Thyroid gland (tissue), 4 donors: ENCODE measurements at places on chromosomes 3 and 15. TPM values are rescaled to one million over a fixed set of nuclear protein-coding genes. Genes with fewer than 3 reads are reported as not detected.

CCR9 gene
- total RNA-seq, result not detected

DNA sequence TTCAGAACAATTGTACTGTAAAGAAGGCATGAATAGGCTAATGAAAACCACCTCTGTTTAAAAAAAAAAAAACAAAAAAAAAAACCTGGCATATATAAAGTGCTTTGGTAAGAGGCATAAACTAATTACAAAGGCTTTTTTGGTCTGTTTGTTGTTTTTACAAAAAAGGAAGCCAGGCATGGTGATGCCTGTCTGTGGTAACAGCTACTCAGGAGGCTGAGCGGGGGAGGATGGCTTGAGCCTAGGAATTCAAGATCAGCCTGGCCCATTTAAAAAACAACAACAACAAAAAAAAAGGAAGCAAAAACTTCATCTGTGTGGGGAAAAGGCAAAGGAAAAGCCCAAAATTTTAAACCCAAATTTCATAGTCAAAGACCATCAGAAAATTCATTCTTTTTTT lies 47.0 kb downstream of the OSBPL10 start:
- no peaks in the 10 kb centered on the region for H3K27me3 ChIP-seq
- H3K4me3 ChIP-seq, result no peak overlapping the region
- peak; percentile 38 for DNase-seq
- no peaks in the 10 kb centered on the region for H3K4me1 ChIP-seq
- no peak overlapping the region for H3K27ac ChIP-seq

GUCA1C gene
- total RNA-seq, result not detected

COL6A5 gene
- total RNA-seq, result not detected

RETNLB gene
- total RNA-seq, result not detected

GRCh38 chr15:91336687-91337086 lies 236.6 kb downstream of the SV2B start:
- H3K27ac ChIP-seq, result no peak overlapping the region
- no peak for DNase-seq
- no peaks in the 10 kb centered on the region for H3K4me1 ChIP-seq

- H3K27ac ChIP-seq, result no peak overlapping the region
- no peak for DNase-seq
- no peak overlapping the region for H3K4me3 ChIP-seq
Measured at GRCh38 chr15:41914411-41914810, 20.6 kb upstream of the SPTBN5 start.

FGF7 gene
- 111 TPM for total RNA-seq

DNA sequence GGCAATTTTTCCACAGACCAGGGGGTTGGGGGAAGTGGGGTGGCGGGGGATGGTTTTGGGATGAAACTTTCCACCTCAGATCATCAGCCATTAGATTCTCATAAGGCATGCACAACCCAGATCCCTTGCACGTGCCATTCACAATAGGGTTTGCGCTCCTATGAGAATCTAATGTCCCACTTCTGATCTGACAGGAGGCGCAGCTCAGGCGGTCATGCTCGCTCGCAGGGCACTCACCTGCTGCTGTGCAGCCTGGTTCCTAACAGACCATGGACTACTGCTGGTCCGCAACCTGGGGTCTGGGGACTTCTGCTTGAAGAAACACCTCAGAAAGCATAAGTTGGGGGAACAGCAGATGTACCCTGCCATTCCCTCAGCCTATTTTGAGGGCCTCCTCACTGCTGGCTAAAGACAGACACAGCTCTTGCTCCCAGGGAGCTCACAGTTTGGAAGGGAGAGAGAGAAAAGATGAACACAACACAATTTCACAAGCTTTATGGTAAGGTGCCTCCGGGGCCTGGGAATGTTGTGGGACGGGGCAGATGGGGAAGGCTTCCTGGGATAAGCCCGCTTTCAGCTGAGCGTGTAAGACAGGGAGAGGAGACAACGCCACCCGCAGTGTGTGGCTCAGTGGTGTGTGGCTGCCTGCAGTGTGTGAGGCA lies 285.2 kb downstream of the ADAMTS17 start:
- no peaks in the 10 kb centered on the region for H3K27me3 ChIP-seq
- peaks cover 15% of the 10 kb centered on the region for H3K4me1 ChIP-seq
- H3K4me3 ChIP-seq, result no peak overlapping the region
- no peak overlapping the region for H3K27ac ChIP-seq
- DNase-seq, result no peak

DNA sequence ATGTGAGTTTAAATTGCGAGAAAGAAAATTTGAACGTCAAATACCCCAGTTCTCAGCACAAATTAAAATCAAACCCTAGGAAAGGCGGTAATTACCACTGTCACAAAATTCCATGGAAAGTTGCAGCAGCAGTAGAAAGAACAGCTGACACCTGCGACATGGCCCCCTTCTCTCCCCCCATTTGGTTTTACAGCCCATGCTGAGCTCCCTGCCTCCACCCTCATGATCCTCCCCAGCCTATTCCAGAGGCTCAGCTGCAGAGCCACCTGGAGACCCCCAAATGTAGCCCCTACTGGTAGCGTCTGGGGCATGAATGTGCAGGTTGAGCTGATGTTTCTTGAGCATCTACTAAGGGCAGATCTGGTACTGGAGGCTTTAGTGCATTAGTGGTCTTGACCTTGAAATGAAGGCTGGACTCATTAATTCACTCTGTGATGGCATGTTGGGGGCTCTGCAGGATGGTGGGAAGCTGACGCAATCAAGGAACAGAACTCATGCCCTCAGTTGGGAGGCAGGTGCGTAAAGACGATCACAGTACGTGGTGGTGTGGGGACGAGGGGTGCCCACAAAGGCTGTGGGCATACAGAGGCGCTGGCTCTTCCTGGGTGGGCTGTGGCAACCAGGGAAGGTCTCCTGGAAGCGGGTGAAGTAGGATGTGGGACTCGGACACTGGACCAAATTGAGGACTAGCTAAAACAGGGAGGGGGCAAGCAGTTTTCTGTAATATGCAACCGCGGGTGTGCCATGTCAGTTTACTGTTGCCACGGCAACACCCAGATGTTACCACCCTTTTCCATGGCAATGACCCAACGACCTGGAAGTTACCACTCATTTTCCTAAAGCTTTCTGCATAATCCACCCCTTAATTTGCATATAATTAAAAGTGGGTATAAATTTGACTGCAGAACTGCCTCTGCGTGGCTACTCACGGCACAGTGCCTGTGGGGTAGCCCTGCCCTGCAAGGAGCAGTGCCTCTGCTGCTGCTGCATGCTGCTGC lies 39.8 kb downstream of the PRKCD start:
- H3K4me1 ChIP-seq, result peaks cover 14% of the 10 kb centered on the region
- H3K27me3 ChIP-seq, result no peaks in the 10 kb centered on the region
- no peak overlapping the region for H3K4me3 ChIP-seq

DNA sequence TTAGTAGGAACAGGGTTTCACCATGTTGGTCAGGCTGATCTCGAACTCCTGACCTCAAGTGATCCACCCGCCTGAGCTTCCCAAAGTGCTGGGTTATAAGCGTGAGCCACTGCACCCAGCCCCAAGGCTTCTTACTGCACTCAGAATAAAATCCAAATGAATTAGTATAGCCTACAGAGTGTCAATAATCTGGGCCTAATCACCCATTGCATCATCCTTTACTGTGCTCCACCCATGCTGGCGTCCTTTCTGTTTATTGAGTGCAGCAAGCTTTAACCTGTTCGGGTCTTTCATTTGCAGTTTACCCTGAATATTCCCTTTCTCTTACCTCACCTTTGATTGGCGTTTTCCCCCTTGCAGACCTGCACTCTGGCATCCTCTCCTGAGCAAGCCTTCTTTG lies 77.7 kb downstream of the CEP63 start:
- no peaks in the 10 kb centered on the region for H3K27me3 ChIP-seq
- H3K36me3 ChIP-seq, result peaks cover 5% of the 10 kb centered on the region
- no peak for DNase-seq
- H3K27ac ChIP-seq, result no peak overlapping the region
- no peak overlapping the region for H3K4me3 ChIP-seq

SLC28A2 gene
- total RNA-seq, result not detected

DNA sequence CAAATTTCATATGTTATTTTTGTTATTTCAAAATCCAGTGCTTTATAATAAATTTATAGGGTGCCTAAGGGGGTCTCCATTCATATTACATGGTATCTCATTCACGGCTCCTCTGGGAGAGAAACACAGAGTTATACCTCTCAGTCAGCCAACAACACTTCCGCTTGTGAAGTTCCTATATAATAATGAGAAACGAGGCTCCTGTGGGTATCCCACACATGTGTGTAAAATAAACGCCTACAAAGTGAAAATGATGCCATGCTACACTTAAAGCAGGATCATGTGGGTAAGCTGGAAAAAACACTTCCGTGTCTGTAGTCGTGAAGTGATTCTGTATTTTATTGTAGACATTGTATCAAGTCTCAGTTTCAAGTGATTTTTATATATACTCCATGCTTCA lies 218.8 kb upstream of the ICE2 start:
- no peak overlapping the region for H3K27ac ChIP-seq
- H3K4me3 ChIP-seq, result no peak overlapping the region
- H3K36me3 ChIP-seq, result no peaks in the 10 kb centered on the region
- no peaks in the 10 kb centered on the region for H3K27me3 ChIP-seq

DNA sequence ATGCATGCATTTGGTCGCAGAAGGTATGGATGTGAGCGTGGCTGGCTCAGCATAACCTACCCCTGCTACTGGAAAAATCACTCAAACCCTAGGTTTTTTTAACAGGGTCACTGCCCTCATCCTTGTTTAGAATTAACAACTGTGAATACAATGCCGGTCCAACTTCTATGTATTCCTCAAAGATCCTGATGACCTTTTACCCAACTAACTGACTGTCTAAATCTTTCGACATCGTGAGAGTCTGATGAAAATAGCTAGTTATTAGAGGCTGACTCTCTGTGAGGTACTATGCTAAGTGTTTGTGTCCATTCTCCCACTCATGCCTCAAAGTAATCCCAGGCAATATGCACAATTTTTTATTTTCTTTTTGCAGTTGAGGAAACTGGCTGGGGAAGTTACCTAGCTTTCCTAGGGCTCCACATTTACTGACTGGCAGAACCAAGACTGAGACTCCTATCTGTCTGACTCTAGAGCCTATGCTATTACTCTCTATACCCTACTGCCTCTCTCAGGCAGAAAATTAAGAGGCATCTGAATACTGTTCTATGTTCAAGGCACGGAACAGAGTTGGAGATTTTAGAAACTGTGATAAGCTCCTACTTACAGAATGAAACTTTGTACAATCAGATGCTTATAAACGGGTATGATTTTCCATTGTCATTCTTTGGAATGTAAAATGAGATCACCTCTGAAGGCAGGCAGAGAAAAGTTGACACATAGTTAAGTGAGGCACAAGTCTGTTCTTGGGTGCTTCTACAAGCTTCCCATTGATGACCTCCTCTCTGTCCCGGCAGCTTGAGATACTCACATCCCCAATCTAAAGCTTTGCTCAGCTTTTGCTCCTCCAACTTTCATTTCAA lies 56.4 kb downstream of the FILIP1L start:
- H3K27ac ChIP-seq, result no peak overlapping the region
- no peaks in the 10 kb centered on the region for H3K4me1 ChIP-seq
- no peaks in the 10 kb centered on the region for H3K27me3 ChIP-seq
- no peak for DNase-seq
- H3K36me3 ChIP-seq, result no peaks in the 10 kb centered on the region

- H3K27ac ChIP-seq, result no peak overlapping the region
- no peaks in the 10 kb centered on the region for H3K4me1 ChIP-seq
- DNase-seq, result no peak
Measured at GRCh38 chr3:10748040-10748439, 68.0 kb upstream of the SLC6A11 start.

- no peaks in the 10 kb centered on the region for H3K27me3 ChIP-seq
- DNase-seq, result no peak
- no peak overlapping the region for H3K27ac ChIP-seq
Measured at GRCh38 chr15:48987142-48987541, 23.4 kb upstream of the SHC4 start.

LRRC2 gene
- total RNA-seq, result 37.4 TPM
